ENCODE measurements at places on chromosomes 5 and 9.

- DNase-seq, result no peak
Measured at GRCh38 chr5:179791881-179792611, 1.7 kb upstream of the LTC4S start.

DNA sequence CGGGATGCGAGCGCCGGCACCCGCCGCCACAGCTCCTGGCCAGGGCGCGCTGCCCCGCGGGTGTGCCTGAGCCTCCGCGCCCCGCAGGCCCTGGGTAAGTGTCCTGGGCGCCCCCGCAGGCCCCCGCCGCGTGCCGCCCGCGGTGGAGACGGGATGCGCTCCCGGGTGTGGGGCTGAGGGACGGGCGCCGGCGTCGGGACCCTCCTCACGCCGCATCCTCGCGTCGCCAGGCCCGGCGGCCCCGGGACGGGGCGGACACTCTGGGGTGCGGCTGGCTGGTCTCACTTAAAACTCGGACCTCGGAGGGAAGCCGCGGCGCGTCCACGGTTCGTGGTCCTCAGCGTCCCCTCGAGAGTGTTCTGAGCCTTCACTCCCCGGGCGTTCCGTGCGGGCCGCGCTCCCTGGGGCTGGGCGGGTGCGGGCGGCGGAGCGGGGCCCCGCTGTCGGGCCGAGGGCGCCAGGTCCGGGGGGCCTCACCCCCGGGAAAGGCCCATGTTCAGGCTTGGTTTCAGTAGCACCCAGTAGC lies 275 bp downstream of the AHRR start:
- DNase-seq, result no peak

GRCh38 chr5:75720882-75721281 lies 3.6 kb upstream of the POC5 start:
- DNase-seq, result no peak

GRCh38 chr5:109411627-109412026 lies 1.9 kb upstream of the PJA2 start:
- no peak for DNase-seq

- no peak for DNase-seq
Measured at GRCh38 chr5:158170060-158170459, 311.1 kb upstream of the CLINT1 start.

- DNase-seq, result no peak
Measured at GRCh38 chr9:121888438-121888775, 204.7 kb downstream of the TTLL11 start.

Data from anterior cingulate cortex (tissue), 58 donors.